Spleen (tissue), 13 donors: ENCODE measurements at places on chromosomes 6 and 20.

DNA sequence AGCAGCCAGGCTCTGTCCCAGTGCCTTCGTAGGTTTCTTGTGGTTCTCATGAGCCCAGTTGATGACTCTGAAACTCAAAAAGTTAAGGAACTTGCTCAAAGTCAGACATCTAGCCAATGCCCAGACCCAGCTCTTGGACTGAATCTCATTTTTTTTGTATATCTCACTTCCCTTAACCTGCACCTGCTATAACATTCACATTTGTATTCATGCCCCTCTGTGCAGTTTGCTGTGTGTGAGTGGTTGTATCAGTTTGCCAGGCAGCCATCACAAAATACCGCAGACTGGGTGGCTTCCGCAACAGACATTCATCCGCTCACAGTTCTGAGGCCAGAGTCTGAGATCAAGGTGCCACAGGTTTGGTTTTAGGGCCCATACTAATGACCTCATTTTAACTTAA lies 49.9 kb downstream of the IPCEF1 start:
- no peak for DNase-seq

DNA sequence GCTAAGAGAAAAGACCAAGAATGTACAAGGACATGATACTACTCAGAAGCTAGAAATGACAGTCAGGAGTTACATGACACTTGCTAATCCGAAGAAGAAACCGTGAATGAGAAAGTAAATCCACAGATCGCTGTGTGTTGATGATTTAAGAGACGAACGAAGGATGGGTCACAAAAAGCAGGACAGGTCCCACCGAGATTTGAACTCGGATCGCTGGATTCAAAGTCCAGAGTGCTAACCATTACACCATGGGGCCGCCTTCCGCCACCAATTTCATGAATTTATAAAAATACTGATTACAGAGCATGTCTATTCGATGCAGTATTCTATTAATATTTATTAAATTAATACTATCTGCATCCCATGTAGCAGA lies 54.0 kb upstream of the BTN3A2 start:
- no peak for DNase-seq

DNA sequence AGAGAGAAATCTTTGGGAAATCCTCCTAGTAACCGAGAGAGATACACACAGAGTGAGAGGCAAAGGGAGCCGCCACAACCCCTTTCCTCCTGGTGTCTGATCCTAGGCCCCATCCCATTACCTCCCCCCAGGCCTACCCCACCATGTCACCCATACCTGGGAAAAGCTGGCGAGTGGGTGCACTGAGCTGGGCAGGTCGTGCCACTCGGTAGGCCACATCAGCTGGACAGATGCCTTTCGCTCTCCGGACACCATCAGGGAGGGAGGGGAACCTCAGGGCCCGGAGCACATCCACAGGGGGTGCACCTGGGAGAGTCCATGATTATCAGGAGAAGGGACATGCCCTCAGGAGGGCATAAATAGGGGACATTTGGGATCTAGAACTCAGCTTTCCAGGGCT lies 3.1 kb downstream of the COL11A2 start:
- no peak for DNase-seq

DNA sequence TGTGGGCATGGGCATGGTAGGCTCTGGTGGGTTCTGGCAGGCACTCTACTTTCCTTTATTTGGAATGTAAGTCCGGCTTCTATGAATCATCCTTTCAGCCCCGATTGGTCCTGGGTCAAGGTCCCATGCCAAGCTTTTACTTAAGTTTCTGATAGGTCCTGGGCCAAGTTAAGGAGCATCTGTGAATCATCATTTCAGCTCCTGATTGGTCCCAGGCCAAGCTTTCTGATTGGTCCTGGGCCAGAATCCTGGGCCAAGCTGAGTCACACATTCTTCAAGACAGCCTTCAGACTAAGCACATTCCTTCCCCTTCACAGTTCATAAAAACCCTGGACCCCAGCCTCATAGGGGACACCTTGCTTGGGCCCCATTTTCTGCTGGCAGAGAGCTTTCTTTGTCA lies 231.0 kb upstream of the EYS start:
- no peak for DNase-seq

DNA sequence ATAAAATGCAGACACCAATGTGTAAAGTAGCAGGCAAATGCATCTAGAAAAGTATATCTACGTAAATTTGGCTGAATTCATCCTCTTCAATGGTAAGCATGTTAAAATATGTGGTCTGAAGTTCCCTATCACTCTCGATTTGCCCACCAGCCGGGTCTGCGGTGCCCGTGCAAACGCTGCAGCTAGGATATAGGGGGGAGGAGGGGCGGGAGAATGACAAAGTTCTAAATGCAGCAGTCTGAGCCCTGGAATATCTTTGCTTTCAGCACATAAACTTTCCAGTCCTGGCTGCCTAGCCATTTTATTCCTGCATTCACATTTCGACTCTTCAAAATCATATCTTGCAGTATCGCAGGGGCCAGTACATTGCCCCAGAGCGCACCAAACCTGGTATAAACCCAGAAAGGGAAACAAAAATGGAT lies 708 bp downstream of the NRN1 start:
- DNase-seq = no peak
